ENCODE measurements at places on chromosomes 12 and 14.

GRCh38 chr14:37114559-37114958, 57.8 kb downstream of the SLC25A21 start:
- no peak for DNase-seq

GRCh38 chr12:68477906-68478305, 132.8 kb upstream of the RAP1B start:
- no peak for DNase-seq

DNA sequence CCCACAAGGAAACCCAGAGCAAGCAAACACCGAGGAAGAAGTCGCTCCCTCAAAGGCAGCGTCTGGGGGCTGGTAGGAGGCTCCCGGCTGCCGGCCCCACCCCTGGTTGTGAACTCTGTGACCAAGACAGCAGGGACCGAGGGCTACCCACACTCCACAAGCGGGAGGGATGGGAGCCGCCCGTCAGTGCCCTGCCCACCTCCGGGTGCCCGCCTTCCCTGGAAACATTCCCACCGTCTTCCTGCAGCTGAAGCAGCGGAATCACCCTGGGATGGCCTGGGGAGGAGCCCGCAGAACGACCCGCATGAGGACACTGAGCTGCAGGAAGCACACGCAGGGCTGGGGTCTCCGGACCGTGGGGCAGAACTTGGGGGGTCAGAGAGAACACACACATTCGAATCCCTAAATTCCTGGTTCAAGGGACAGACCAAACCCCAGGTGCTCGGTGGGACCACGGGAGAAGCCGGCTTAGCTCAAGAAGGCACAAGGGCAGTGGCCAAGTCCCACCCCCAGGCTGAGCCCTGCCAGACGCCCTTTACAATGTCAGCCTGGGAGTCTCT, 33.5 kb upstream of the C14orf180 start:
- DNase-seq, result no peak

GRCh38 chr14:67917006-67917405, 97.4 kb downstream of the RAD51B start:
- no peak for DNase-seq

DNA sequence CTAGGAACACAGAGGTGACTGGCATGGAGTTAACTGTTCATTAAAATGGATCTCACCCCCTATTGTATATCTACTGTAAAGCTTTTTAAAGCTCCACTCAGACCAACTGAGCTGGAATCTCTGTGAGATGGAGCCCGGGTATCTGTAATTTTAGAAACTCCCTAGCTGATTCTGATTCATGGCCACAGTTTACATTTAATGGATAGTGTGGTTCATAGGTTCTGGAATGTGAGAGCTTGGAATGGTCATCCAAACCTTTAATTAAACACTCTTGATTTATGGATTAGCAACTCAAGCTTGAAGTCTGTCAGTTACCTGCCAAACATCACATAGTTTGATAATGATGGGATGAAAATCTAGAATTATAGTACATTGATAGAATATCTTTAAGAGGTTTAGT, 183.8 kb downstream of the SLC25A21 start:
- DNase-seq, result no peak

DNA sequence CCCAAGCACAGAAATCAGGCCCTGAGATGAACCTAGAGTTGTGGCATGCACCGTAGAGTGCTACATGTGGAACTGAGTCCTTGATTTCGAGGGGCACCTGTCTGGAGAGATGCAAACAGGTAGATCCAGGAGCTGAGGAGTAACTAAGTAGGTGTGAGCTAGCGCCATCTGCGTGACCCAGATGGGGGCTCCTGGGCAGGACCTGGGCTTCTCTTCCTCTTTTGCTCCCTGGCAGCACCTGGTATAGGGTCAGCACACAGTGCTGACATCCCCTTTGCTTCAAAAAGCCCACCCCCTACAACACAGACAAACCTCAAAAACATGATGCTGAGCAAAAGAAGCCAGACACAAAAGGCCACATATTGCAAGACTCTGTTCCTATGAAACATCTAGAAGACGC, 65.8 kb downstream of the PITPNM2 start:
- DNase-seq, result no peak

- DNase-seq, result peak; percentile 35
Observed at GRCh38 chr12:53325511-53326061, 4.2 kb upstream of the AAAS start.

GRCh38 chr12:20188930-20189653, 179.2 kb upstream of the PDE3A start:
- DNase-seq, result peak; percentile 49

- no peak for DNase-seq
Observed at GRCh38 chr12:45125997-45126396, 75.1 kb upstream of the DBX2 start.

DNA sequence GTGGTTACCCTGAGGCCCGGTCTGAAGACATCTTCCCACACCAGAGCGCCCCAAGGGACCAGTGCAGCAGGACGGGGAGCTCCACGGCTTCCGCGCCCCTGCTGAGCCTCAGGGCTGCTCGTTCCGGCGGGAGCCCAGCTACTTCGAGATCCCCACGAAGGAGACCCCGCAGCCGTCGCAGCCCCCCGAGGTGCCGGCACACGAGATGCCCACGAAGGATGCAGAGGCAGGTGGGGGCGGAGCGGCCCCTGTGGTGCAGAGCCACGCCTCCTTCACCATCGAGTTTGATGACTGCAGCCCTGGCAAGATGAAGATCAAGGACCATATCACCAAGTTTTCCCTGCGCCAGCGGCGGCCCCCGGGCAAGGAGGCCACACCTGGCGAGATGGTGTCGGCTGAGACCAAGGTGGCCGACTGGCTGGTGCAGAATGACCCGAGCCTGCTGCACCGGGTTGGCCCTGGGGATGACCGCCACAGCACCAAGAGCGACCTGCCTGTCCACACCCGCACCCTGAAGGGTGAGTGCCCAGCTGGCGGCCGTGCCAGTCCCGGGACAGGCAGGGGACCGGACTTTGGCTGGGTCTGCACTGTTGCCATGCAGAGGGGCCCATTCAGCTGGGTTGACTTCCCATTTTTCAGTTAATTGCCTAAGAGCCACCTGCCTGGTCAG, 18.1 kb downstream of the CEP170B start:
- DNase-seq, result no peak

DNA sequence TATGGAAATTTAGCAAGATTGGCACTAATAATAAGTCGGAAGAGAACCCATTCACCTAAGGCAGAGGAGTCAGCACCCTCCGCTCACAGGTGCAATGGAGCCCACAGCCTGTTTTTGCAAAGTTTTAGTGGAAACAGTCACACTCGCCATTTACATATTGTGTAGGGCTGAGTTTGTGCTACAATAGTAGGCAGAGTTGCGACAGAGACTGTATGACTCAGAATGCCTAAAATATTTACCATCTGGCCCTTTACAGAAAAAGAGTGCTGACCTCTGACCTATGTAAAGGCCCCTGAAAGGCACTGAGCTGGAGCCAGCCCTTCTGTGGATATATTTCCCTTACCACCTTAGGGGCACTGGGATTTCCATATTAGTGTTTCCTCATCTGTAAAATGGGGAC, 79.0 kb downstream of the PRIMA1 start:
- DNase-seq, result peak; percentile 31

- DNase-seq, result no peak
Observed at GRCh38 chr14:76396714-76397187, 20.8 kb downstream of the ESRRB start.

DNA sequence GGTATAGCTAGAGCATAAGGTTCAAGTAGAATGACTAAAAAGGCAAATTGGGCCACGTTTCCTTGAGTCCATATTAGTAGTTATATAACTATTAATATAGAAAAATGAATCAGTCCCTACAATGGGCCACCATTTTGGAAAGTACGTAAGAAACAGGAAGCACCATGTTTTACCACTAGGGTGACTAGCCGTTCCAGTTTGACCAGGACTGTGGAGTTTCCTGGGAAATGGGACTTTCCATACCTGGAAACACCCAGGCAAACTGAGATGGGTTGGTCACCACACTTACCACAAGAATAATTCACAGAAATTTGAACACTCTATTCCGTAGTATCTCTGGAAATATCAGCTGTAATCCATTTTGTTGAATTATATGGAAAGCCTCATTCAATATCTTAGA, 2.1 kb upstream of the MAGOHB start:
- peak; percentile 32 for DNase-seq

DNA sequence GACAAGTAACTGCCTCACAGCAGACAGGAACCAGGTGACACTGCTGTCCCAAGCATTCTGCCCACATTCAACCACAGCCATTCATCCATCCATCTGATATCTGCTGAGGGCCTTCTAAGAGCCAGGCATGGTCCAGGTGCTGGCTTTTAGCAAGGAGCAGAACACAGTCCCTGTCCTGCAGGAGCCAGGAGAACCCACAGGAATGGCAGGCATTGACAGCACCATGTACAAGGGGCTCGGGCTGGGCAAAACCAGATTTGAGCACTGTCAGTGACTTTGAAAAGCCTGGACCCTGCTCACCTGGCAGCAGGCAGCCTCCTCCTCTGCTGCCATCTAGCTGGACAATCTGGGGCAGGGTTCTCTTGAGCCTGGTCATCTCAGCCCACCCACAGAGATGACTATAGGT, 137.0 kb downstream of the ZFP36L1 start:
- no peak for DNase-seq

DNA sequence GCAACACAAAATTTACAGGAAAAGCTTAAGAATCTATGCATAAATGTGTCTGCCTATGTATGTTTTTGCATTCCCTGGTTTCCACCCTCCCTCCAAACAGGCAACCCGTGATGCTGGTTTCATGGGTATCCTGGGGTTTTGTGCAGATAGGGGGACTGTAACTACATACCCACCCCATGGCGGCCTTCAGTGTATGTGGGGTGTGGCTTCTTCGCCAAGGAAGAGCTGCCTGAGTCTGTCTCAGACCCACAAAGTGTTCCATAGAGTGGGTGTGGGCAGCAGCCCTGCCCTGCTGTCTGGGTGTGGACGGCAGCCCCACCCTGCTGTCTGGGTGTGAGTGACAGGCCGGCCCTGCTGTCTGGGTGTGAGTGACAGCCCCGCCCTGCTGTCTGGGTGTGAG, 174.8 kb downstream of the ADGRD1 start:
- no peak for DNase-seq

DNA sequence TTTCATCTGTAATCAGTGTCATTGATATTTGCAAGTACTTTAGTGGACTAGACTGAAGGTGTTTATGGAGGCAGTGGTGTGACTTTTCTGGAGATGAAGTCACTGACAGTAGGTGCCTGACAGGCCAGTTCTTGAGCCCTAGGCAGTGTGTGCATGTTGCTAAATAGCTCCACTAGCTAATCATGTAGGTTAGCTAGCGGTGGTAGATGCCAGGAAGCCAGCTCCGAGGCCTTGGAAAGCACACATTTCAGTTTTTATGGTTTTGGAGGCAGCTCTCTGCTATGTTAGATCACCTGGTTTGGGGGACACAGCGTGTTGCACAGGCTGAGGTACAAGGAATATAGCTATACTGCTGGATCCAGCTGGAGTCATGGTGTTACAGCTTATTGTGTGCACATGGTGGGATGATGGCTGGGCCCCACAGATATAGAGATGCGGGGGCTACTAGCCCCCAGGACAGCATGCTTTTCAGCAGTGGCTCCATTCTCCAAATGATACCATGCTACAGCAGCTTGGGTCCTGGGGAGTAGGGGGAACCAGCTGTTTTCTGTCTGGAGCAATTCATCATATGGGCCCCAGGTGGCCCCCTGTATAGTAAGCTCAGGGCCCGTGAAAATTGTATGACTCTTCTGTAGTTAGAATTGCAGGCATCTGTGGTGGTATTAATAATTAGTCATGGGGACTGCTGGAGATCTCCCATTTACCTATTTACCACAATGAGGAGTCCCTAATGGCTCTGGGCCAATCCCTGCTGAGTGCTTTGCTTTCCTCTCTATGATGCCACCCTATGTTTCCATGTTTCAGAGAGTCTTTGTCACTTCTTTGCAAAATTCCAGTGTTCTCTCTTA, 367.2 kb upstream of the LMO3 start:
- DNase-seq, result no peak

DNA sequence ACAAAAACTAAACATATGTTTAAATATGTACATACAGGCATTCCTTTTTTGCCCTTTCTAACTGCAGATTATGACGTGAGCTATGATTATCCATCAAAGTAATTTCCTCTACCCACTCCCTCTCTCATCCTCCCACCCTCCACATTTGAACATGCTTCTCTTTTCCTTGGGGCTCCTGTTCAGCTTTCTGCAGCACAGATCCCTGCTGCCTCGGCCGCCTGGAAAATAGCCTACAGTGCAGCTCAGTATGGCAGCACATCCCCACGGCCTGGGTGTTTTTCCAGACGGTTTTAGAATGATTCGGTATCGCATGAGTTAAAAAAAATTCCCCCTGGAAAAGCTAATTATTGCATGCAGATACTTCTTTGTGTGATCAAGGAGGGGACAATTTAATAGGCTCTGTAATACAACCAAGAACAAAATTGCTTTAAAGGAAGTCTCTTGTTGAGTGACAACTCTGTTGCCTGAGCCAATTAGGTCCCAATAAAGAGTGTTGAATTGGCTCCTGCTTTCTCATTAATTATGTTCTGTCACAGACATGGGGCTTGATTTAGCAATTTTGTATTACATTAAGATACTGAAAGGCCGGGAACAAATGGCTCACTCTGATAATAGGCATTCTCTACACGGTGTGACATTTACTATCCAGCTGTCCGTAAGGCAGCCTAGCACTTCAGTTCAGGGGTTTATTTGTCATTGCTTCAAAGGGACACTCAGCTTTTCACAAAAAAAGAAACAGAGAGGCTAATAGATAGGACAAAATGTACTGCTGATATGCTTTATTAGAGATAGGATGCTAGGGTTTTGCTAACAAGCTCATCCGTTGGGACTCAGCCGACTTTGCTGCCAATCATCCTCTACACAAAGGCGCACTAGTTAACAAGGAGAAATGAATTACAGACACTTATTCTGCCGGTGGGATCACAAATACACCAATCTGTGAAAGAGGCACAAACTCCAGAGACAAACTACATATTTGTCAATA, 285.8 kb upstream of the G2E3 start:
- DNase-seq, result no peak

GRCh38 chr12:130371296-130371695, 33.6 kb downstream of the PIWIL1 start:
- DNase-seq, result no peak

DNA sequence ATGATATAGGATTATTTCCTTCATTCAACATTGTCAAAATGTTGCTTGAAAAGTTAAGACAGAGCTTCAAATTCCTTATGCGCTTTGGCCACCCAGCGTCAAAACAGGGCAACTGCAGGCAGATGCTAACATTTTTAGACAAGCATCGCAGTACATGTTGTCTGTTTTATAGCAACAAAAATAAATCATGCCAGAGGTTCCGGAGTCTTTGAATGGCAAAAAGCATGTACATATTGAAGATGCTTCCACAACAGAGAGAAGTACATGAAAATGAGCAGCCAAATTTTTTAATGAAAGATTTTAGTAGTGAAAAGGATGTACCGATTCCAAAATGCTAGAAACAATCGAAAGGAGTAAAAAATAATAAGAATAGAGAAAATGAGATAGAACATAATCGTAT, 49.8 kb upstream of the USP15 start:
- peak; percentile 58 for DNase-seq

DNA sequence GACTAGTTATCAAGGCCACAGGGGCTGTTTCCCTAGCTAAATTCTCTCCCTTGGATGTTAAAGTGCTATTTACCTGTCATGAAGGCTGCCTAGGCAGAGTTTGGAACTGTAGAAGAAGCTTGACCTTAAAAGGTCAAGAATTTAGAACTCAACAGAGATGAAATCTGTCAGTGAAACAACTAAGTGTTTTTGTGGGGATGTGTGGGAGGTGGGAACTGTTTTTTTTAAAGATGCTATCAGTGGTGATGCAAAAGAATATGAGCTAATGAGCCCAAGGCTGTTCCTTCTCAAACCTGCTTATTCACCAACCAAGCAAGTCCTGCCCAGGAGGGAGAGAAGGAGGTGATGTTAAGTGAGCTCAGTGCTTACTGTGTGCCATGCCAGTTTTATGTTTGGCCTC, 40.8 kb upstream of the POC1B start:
- peak; percentile 41 for DNase-seq

GRCh38 chr12:93569656-93570551, 2.6 kb upstream of the SOCS2 start:
- peak; percentile 91 for DNase-seq
